EL (cell line): ENCODE measurements at places on chromosomes 6 and 20.

DNA sequence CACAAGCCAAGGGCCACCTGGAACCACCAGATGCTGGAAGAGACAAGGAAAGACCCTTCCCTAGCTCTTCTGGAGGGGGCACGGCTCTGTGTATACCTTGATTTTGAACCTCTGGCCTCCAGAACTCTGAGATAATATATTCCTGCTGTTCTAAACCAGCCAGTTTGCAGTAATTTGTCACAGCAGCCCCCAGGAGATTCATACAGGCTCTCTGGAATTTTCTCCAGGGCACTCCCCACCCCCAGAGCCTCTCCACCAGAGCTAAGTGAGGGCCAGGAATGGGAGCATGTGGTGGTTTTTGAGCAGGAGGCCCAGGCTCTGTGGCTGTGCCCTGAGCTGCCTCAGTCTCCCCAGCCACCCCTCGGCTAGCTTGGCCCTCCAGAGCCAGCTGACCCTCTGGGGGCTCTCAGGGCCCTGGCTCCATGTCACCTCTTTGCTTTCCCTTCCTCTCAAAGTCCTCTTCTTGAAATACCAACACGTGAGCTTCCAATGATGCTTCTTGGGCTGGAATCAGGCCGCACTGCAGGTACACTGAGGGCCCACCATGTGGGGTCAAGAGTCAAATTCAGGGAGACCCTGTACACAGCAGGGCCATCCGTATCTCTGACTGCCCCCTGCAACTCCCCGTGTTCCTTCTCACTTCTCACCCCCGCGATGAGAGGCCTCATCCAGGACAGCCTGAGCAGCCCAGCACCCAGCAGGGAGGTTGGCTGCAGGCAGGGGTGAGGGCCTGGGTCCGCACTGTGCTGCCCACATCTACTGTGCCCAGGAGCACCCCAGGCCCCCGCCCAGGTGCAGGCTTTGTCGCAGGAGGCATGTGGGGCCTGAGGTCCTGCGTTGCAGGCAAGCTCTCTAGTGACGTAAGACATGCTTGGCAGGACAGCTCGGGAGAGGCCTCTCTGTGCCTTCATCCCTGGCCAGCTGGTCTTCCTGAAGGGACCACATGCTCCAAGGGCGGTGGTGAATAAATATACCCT, 155.5 kb downstream of the ANKRD60 start:
- no peak for DNase-seq

DNA sequence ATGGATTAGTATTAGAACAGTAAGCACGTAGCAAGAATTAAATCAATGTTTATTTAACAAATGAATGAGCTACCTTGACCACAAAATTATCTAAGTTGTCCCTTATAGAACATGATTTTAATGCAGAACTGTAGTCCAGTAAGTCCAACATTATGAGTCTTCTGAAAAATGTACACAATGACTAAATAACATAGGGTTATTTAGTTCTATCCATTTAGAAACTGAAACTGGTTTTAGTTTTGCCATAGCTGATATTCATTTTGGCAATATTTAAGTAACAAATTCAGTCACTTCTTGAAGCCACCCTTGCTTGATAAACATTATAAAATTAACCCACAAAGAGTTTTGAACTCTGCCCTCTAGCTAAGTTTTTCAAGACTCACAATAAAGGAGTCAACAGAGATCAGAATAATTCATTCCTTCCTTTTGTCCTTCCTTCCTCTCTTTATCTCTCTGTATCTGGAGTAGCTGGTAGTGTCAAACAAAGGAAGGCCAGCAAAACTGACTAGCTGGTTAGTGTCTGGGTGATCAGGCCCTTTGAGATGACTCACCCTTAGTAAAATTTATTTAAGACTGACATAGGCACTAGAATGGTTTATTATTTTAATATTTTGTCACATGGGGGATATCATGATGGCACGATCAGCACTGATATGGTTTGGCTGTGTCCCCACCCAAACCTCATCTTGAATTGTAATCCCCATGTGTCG, 115.1 kb downstream of the BTBD9 start:
- DNase-seq, result peak; percentile 19

DNA sequence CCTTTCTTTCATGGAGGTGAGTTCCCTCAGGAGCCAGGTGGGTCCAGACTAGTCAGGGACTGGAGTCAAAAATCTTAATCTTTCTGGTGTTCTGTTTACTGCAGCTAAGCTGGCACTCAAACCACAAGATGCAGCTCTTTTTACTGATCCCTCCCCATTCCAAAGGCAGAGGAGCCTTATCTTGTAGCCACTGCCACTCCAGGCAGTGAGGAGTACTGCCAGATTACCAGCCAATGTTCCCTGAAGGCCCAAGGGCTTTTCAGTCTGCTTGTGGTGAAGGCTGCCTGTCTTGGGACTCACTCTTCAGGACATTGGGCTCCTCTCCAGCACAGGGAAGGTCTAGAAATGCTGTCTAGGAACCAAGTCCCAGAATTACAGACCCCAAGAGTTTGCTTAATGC, 490.4 kb upstream of the ADGRB3 start:
- no peak for DNase-seq

DNA sequence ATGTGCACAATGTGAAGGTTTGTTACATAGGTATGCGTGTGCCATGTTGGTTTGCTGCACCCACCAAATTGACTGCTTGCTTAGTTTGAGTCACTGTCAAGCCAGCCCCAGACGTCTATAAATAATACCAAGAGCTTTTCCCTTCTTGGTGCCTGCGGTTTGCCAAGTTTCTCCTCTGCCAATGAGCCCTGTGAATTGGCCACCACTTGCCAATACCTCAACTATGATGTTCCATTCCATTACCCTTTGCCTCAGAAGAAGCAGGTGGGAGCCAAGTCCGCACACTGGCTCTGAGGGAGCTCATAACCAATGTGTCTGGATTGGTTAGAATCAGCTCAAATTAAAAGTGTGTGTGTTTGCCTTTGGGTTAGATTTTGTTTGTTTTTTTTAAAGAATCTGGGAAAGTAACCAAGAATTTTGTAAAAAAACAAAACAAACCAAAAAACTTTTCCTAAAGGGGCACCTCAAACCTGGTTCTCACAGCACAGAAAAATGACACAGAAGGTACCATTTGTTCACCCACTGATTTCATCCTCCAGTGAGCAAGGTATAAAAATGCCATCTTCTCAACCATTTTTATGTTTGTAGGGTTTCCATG, 244.7 kb upstream of the PRND start:
- no peak for DNase-seq

- DNase-seq, result no peak
Observed at GRCh38 chr20:17732907-17733521, 33.2 kb downstream of the BANF2 start.

GRCh38 chr6:109143191-109143590, 47.9 kb downstream of the CEP57L1 start:
- no peak for DNase-seq

- no peak for DNase-seq
Observed at GRCh38 chr6:136463743-136464142, 86.5 kb downstream of the MAP7 start.

DNA sequence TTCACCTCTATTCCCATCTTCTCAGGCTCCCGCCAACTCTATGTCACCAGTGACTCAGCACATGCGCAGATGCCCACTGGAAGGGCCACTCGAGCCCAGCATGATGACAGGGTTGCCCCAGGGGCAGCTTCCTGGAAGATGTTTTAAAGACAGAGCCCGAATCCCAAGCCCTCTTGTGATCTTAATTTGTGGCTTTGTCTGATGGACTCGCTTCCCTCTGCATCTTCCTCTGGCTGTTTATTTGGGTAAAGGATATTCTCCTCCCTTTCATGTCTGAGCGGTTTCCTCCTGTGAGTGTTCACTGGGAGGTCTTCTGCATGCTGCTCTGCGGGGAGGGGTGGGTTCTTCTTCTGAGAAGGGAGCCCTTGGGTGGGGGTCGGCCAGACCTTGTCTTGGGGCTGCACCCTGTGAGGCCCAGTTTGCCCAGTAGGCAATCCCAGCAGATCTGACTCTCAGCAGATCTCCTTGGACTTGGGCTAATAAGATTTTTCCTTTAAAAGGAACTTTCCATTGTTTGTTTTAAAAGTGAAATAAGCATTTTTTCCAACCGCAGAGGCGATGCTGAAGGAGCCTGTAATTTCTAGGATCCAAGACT, 401.0 kb downstream of the CDC5L start:
- DNase-seq, result no peak

DNA sequence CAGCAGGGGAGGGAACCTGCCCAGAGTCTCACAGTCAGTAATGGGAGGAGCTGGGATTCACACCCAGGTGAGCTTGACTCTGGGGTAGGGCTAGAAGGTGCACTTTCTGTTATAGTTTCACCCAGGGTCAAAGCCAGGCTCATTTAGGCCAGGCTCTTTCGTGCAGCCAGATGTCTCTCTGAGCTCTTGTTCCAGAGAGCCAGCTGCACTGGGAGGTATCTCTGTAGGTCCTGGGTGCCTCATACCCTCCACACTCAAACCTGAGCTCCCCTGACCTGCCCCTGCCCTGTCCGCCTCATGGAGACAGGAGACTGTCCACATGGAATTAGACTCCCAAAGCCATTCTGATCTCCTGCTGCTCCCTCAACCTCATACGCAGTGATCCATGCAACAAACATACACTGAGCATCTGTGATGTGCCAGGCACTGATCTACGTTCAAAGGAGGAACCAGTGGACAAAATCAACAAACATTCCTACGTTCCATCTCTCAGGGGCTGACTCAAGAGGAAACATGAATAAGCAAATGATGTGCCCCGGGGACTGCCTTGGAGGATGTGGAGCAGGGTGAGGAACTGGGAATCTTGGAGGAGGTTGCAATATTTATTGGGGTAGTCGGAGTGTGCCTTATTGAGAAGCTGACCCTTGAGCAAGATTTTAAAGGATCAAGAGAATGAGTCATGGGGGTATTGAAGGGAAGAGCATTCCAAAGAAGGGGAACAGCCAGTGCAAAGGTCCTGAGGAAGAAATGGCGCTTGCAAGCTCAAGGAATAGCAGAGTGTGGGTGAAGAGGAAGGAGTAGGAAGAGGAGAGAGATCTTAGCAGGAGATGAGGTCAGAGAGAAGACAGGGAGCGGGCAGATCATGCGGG, 71.3 kb upstream of the TOX2 start:
- peak; percentile 94 for DNase-seq

- DNase-seq, result no peak
Observed at GRCh38 chr20:44888226-44889103, 3.0 kb downstream of the YWHAB start.

GRCh38 chr6:14143305-14143704, 25.7 kb downstream of the CD83 start:
- no peak for DNase-seq

- DNase-seq, result no peak
Observed at GRCh38 chr20:58480551-58481336, 34.5 kb downstream of the APCDD1L start.

DNA sequence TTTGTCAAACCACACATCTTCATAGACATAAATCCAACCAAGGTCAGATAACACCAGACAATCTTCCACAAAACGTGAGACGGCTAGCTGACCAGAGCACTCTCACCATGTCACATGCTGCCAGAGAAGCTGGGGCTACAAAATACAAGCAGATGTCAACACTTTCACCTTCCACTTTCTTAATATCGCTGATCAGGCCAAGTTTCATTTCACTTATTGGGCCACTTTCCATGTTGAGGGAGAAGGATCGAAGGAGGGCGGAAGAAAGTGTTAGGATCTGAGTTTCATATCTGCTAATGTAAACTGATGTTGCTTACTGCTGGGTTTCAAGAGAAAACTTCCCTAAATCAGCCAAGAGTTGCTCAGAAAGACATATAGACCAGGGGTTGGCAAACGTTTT, 177.0 kb upstream of the PRDM1 start:
- no peak for DNase-seq

GRCh38 chr6:8819446-8819845, 384.1 kb upstream of the SLC35B3 start:
- no peak for DNase-seq

DNA sequence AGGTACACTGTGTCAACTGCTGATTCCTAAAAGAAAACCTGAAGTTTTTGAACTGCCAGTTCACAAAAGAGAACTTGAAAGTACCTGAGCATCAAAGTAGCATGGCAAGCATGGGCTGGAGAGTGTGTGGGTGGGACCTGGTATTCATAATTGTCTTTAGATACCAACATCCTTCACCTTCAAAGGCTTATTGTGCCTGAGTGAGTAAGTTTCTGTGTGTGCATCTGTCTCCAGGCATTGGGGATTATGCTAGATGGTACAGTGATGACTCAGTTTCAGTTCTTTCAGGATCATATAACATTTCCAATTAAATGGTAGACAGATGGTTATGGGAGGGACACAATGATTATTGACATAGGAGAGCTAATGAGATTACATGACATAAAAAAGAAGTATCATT, 238.5 kb downstream of the ZFAND3 start:
- DNase-seq, result peak; percentile 53

GRCh38 chr6:167247814-167248595, 43.1 kb upstream of the UNC93A start:
- DNase-seq, result no peak

GRCh38 chr20:22836211-22836610, 198.9 kb upstream of the SSTR4 start:
- peak; percentile 75 for DNase-seq

GRCh38 chr6:12012038-12012557, at the start of gene HIVEP1:
TSS of gene HIVEP1 (plus strand) at chr6:12012312. CDS start at chr6:12015629, 3,317 bp downstream.
- no peak for DNase-seq

GRCh38 chr6:79600812-79601609, 30.1 kb upstream of the SH3BGRL2 start:
- peak; percentile 59 for DNase-seq

GRCh38 chr20:59152559-59153354, 10.9 kb upstream of the ZNF831 start:
- DNase-seq, result no peak

GRCh38 chr6:105163183-105163582, 16.6 kb downstream of the POPDC3 start:
- DNase-seq, result no peak

- DNase-seq, result no peak
Observed at GRCh38 chr6:110581679-110582078, 105.3 kb upstream of the SLC22A16 start.
